Activated T-helper 2 cell treated with anti-CD3 and anti-CD28 coated beads, Interferon-gamma antibody, Interleukin-2, Interleukin-4, amounts not matched to agents 10 μg/mL and 5 μg/mL and 100 μg/mL, durations not matched to agents 14 hours and 24 hours and 36 hours (primary cell): ENCODE measurements at places on chromosomes 2 and 18. TPM values are rescaled to one million over a fixed set of nuclear protein-coding genes. Genes with fewer than 3 reads are reported as not detected.

The SERPINB11 gene
- not detected in 2 replicates for total RNA-seq

The IL1RL2 gene
- total RNA-seq, result not detected in 2 replicates

DNA sequence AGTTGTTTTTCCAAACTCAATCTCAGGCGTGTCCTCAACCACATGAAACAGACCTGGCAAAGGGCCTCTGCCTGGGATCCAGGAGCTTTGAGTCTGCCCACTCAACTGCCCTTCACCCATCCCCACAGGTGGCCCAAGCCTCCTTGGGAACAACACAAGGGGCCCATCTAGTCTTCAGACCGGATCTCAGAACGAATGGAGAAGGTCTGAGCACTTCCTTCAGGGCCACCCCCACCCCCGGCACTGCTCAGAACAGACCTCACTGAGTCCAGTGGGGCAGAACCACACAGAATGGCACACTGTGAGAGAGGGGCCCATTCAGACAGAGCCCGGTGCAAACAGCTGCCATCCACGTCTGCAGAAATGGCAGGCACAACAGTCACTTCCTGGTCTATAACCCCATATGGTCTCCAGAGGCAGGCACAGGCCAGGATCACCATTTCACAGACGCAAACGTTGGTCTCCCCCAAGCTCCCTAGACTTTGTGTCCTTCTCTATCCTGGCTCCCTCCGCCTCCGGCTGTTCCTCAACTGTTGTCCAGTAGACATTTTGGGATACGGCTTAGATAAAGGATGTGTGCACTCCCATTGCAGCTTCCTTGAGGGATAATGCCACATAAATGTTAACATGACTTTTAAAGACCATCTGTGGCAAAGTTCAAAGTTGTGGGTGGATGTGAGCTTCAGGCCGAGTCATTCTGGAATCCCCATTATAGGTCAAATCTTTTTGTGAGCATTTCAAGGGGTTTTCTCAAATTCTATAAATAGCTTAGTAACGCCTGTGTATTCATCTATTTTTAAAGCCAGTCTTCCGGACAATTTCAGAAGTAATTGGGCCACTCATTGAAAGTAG is 149.7 kb downstream of the SMAD7 start:
- DNase-seq, result no peak

DNA sequence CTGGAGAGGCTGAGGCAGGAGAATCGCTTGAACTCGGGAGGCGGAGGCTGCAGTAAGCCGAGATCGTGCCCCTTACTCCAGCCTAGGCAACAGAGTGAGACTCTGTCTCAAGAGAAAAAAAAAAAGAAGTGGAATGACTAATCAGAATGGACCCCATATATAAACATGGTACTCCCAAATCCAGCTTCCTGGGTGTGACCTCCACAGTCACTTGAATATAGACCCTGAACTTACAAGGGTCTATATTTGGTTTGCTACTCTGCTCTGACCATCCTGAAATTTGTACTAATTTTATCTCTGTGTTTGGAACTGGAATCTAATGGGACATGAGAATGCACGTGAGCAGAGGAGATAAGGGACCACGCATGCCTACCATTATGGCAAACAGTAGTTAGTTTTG is 275.0 kb downstream of the TNS1 start:
- no peak for DNase-seq

DNA sequence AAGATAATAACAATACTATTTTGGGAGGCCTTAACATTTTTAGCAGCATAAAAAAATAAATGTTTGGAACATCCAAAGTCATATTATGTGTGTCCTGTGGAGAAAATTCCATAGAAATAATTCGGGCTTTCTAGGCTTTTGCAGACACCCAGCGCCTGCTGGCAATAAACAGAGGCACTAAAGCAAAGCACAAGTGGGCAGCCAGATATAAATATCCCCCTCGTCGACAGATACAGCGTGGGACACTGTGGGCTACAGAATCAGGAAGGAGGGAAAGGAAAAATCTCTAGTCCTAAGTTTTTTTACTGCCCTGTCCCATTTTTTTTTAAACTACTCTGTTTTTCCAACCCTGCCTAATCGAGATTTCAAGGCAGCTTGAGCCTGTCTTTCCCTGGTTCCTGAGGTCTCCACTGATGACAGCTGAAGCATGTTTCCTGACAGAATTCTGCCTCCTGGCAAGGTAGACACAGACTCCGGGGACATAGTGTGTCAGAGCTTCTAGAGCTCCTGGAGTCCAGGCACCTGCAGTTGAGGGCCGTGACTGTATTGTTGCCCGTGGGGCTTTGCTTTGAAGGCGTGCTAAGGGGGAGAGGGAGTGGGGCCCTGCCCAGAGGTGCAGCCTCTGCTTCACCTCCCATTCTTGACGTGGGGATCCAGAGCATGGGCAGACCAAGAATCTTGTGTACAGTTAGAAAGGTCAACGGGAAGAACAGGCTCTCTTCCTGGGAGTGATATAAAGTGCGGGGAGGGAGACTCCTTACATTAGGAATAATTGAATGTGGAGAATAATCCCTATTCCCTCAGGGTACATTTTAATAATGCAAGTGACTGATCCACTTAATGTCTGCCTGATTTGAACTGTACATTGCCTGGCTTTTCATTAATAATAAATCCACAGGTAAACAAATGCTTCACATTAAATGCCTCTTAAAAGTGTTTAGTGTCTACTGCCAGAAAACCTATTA is 232.3 kb downstream of the DCC start:
- DNase-seq, result no peak

DNA sequence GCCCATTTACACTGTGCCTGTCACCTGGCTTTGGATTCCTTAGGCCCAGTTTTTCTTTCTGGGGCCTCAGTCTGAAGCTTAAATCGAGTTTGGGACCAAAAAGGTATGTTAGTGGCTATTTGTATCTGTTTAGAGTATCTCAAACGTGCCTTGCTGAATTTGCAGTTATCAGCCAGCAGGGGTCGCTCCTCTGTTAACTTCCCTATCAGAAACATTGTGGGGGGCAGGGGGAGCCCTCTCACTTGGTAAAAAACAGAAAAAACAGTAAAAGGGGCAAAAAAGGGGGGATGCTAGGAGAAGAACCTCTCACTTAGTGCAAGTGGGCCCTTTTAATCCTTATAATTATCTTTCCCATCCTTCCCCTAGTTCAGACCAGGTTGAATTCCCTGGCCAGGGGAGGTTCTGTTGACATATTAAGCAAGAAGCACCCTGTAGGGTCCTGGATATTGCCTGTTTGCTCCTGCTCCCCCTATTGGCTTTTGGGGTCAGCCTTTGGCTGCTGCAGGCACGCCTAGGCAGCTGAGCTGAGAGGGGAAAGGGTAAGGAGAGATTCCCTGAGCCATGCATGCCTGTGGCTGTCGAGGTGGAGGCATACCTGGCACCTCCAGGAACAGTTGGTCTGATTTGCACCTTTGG is 8.8 kb upstream of the IFIH1 start:
- no peak for DNase-seq

- DNase-seq, result no peak
Measured at GRCh38 chr18:48783616-48784520, 166.9 kb downstream of the SMAD7 start.
